ENCODE measurements at places on chromosomes 2 and 18.

- no peak for DNase-seq
Observed at GRCh38 chr2:189756311-189756952, 6.2 kb downstream of the OSGEPL1 start.

DNA sequence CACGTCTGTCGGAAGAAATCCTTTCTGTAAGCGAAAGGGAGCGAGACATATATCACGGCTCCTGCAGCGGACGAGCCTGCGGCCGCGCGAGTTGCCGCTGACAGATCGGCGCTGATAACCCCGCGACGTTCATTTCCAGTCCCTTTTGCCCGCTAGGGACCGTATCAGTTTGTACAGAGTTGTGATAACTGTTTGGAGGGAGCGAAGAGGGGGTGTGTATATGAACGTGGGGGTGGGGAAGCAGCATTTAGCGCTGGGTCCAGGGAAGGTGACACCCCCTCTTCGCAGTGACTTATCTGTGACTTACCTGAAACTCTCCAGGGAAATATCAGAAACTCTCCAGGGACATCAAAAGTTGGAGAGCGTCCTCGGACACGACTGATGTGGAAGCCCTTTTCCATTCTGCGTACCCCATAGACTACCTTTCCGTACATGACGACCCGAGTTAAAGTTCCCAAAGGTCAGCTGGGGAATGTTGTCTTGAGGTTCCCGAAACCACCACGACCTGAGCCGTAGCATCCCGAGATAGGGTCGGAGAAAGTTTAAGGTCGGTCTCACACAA is 948 bp upstream of the GATA6 start:
- DNase-seq: no peak

GRCh38 chr2:30871980-30872789 is 64.9 kb upstream of the CAPN13 start:
- no peak for DNase-seq

GRCh38 chr2:218020966-218021535 is 18.3 kb upstream of the TNS1 start:
- DNase-seq: no peak

DNA sequence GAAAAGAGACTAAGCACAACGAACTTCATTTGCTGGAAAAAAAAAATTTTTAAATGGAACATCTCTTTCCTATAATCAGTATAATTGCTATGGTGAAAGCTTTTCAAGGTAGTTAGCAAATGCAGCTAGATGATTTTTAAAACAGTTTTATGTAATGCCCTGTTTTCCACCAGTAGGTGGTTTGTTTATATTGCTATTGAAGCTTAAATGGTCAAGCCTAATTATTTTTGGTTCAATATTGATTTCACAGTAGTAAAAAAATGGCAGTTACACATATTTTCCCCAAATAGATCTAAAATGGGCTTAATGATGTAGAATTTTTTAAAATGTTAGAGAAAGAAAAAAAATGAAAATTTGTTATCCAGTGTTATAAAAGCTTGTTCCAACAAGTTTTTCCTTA is 70.2 kb downstream of the CDH19 start:
- no peak for DNase-seq

DNA sequence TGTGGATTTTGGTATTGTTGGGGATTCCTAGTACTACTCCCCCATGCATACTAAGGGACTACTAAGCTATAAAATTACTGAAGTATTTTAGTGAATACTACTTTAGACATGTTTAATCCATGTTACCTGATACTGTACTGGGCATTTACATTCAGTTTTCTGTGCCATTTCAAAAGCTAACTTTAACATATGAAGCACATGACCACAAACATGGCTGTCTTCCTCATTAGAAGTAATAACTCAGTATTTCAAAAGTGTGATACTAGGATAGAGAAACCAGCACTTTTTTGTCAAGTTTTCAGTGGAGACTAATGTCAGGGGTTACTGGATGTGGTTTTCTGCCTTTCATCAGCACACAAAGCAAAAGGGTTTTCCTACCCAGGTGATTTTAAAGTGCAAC is 27.9 kb downstream of the WDR33 start:
- no peak for DNase-seq

GRCh38 chr18:29449424-29449823 is 1272.5 kb upstream of the CDH2 start:
- DNase-seq: no peak

DNA sequence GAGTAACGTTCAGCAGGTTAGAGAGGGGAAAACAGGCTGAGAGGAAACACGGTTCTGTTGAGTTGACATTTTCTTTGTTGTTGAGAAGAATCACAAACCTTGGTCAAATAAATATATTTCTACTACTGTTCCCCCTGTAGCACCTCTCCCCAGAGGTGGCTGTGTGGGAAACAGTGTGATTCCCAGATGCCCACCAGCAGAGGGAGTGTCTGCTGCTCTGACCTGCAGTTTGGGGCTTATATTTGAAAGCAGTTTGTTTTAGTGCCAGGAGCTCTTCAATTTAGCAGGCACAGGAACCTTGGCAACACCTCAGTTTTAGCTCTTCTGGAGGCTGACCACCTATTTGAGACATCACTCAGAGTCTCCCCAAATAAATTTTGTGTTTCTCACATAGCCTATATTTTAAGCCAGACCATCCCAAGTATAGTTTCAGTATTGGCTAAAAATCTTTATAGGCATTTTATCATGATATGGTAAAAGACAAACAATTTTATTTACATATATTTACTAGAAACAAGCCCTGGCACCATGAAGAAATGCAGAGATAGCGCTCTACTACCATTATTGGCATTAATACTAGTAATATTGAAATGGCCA is 75.7 kb downstream of the PIK3C3 start:
- DNase-seq: no peak

GRCh38 chr2:234066587-234066986 is 16.1 kb downstream of the SPP2 start:
- no peak for DNase-seq

- no peak for DNase-seq
Observed at GRCh38 chr2:62440281-62440946, 65.6 kb downstream of the TMEM17 start.

DNA sequence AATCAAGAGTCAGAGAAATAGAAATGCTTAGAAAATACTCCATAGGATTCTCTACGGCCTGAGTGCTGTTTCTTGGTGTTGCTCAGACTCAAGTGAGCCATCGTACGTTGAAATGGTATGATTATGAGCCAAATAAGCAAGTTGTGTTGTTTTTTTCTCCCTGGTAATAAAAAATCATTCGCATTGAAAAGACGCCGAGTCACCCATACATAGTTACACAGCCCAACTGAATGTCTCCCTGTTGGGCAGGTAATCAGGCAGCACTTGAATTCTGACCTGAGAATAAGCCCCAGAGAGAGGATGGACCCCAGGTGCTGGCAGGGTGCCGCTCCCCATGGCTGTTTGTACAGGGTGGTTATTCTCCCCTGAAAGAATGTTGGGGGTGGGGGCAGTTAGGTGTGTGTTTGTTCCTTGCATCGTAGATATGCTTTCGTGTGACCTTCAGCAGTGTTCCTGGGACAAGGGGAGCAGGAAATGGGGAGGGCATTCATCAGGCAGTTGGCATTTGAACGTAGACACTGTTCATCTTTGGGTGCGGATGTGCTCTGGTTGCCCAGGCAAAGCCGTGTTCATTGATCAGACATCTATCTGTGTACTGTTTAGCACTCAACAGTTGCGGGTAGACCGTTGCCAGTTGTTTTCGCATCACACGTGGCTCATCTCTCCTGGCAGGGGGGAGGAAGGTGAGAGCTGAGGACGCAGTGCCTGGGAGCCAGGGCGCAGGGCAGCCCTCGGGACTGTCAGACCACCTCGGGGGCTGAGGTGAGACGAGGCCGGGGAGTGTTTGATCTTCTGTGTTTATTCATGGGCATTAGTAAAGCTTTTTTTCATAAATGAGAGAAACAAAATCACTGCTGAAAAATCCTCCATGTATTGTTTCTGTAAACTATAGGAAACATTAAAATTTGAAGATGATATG is 27.3 kb downstream of the MTCL1 start:
- DNase-seq: no peak

GRCh38 chr2:15980605-15981098 is 40.3 kb downstream of the MYCN start:
- DNase-seq: no peak

DNA sequence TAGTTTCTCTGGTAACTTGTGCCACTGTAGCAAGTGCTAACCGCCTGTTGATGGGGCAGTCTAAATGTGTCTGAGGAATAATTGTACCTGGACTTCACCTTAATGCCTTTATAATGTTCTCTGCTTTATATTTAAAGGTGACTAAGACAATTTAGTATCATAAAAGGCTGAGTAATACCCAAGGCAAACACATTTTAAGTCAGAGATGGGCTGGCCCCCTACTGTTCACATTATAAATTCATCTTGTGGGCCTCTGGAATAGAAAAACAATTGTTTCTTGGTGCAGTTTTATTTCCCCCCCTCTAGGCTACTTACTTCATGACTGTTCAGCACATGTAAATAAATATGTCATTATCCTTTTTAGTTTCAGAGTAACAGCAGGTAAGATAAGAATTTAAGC is 559.3 kb upstream of the PIK3C3 start:
- DNase-seq: no peak

- DNase-seq: no peak
Observed at GRCh38 chr2:191611614-191612013, 66.3 kb upstream of the NABP1 start.

DNA sequence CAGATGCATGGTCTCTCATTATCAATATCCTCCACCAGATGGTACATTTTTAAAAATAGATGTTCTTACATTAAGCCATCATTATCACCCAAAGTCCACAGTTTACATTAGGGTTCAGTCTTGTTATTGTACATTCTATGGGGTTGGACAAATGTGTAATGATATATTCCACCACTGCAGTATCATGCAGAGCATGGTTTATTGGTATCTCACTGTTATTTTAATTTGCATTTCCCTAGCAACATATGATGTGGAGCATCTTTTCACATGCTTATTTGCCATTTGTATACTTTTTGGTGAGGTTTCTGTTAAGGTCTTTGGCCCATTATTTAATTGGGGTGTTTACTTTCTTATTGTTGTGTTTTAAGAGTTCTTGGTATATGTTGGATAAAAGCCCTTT is 95.7 kb downstream of the PTH2R start:
- DNase-seq: no peak

DNA sequence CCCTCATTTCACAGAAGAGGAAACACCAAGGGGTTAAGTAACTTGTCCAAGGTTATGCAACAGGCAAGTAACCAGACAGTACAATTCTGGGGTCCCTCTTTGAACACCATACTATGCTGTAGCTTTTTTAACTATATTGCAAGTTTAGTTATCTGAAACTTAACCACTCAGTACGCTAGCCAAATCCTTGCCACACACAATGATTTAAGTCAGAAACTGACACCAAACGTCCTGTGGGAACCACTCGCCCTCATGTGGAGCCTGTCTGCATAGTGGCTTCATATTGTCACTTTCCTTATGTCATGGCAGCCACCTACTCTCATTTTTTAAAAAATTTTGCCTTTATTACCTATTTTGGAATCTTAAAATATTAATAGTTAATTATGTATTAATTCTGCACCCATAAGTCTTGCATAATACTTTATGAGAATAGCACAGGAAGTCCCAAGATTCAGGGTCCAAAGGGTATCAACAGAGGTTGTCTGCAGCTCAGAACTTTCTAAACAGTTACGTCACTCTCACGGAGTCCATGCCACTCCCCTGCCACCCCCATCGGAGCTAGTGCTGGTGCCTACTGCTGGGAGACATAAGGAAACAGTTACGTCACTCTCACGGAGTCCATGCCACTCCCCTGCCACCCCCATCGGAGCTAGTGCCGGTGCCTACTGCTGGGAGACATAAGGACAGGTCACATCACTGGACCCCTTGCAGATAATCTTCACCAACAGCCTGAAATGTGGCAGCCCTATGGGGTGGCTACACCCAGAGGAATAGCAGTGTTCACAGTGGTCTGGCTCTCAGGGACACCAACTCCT is 99.0 kb downstream of the L3MBTL4 start:
- no peak for DNase-seq

DNA sequence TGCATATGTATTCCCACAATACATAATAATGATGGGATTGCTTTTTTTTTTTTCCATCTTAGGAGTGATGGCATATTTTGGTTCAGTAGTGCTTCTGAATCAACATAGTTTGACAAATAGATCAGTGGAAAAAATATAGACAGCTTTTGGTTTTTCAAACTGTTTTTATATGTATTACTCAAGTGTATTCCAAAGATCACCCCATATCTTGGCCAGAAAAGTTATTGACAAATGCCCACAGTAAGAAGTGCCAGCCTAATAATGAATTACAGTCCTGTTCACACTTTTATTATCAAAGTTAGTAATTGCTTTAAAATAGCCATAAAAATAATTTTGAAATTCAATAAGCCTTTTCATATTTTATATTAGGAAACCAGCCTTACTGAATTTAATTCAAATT is 95.0 kb downstream of the TMEFF2 start:
- no peak for DNase-seq

- DNase-seq: no peak
Observed at GRCh38 chr2:134361648-134362047, 107.8 kb downstream of the MGAT5 start.

GRCh38 chr18:79203017-79203605 is 133.9 kb downstream of the ATP9B start:
- DNase-seq: no peak

DNA sequence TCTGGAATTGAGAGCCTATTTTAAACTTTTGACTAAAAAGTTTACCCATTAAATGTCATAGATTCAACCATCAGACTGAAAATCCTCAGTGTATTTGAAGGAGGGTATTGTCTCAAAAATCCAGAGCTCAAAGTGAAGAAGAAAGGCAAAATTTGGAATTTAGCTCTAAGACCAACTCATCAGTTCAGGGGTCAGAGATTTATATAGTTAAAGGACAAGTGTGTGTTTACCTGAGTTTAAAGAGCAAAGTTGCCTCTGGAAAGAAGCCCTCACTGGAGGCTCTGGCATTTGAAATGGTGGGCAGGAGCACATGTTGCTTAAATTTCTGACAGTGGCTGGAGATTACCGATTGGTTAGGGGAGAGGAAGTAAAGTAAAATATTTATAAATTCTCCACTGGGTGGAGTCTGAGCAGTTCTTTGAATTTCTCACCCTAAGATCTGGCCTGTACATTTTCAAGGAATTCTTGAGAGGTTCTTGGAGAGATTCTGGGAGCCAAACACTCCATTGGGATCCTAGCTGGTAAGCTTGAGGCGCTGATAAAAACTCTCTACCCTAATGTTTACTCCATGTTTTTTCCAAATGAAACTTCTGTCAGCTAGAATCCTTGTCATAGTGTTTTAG is at the start of gene KYNU:
Gene KYNU (plus strand): TSS at position 449 of the 623 bp plus-strand sequence. CDS start 7,704 bp downstream, outside the sequence.
- DNase-seq: no peak

DNA sequence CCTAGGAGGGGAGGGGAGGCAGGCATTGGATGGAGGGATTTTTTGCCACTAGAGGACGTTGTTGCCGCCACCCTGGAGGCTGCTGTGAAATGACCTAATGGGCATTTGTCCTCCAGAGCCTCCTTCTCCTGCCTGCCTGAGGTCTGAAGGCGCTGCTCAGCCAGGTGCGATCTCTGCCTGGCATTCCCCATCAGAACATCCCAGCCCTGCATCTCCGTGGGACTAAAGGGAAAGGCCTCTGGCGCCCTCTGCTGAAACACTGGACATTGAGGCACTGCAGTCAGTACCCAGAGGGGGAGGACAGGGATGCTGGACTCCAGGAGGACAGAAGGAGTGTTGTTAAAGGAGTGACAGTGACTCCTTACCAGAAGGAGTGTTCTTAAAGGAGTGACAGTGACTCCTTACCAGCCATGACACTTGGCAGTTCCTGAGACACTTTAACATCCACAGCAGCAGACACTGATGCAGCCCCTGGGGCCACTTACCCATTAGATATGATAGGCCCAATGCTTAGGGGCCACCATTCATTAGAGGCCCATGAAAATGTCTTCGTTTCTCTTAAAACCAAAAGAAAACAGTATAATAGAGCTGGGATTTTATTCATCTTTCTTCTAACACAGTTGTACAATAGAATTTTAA is 17.0 kb downstream of the THNSL2 start:
- no peak for DNase-seq

- DNase-seq: no peak
Observed at GRCh38 chr2:233303252-233303651, 4.4 kb upstream of the SAG start.
